ENCODE measurements at places on chromosomes 2 and 18. TPM values are rescaled to one million over a fixed set of nuclear protein-coding genes. Genes with fewer than 3 reads are reported as not detected.

DNA sequence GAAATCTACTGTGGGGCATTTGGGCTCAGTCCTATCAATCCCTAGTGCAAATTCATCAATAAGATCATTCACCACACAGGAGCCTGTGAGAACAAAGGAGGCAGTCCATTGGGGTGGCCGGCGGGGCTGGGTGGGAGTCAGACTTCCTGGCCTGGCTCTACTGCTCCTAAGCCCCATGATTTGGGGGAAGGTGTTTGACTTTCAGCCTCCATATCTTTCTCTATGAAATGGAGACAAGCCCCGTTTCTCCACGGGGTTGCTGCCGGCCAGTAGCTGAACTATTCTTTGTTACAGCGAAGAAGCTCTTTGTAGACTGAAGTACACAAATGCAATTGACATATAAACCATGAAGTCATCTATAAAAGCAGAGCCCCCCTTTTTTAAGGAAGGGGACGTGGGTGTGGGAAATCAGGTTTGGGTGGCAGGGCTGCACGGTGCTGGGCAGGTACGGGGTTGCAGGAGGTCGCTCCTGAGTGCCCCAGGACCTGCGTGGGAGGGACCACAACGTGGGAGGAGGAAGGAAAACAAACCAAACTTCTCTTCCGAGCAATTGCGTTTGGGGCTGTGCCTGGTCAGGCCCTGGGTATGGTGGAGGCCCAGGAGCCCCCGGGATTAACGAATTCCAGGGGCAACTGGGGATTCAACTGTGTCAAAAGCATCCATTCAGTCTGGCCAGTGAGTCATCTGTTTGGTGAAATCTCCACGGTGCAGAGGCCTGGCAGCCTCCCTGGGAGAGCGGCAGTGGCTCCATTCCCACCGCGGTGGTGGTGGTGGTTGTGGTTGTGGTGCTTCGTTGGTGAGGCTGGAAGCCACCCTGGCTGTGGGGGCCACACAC is 18.2 kb downstream of the FBLN7 start:
- H3K27ac ChIP-seq = no peak overlapping the region
- H3K36me3 ChIP-seq = no peaks in the 10 kb centered on the region
- H3K27me3 ChIP-seq = peaks cover 5% of the 10 kb centered on the region
- no peak for DNase-seq
- H3K4me3 ChIP-seq = no peak overlapping the region
- no peaks in the 10 kb centered on the region for H3K4me1 ChIP-seq

DNA sequence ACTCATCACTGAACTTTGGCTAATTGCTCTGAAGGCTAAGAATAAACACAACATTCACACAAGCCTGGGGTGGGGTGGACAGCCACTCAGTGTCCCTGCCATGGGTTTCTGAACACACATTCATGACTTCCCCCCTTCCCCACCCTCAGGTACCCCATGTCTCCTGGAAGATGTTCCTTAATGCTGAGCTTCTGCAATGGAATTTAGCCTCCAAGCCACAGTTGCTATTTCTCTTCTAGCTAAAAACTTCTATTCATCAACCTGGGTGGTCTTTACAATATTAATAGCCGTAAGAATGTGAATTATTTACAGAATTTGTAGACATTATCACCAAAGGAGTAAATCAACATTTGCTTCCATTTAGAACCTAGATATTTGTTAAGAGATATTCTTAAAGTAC is 175.1 kb downstream of the ACKR3 start:
- DNase-seq = no peak
- no peak overlapping the region for H3K27ac ChIP-seq
- no peak overlapping the region for H3K4me3 ChIP-seq
- no peaks in the 10 kb centered on the region for H3K36me3 ChIP-seq
- peaks cover 12% of the 10 kb centered on the region for H3K27me3 ChIP-seq

Gene MROH2A
- not detected for total RNA-seq

Gene FOXD4L1
- 0.20 TPM for total RNA-seq

Gene COL4A3
- total RNA-seq = not detected

- peak overlapping the region; percentile 98 for H3K27ac ChIP-seq
- DNase-seq = peak; percentile 67
- peaks cover 31% of the 10 kb centered on the region for H3K36me3 ChIP-seq
- H3K4me3 ChIP-seq = peak overlapping the region; percentile 93
- H3K27me3 ChIP-seq = no peaks in the 10 kb centered on the region
Observed at GRCh38 chr2:201118961-201119854, 3.2 kb downstream of the CFLAR start.

Gene FAM124B
- 7.6 TPM for total RNA-seq

DNA sequence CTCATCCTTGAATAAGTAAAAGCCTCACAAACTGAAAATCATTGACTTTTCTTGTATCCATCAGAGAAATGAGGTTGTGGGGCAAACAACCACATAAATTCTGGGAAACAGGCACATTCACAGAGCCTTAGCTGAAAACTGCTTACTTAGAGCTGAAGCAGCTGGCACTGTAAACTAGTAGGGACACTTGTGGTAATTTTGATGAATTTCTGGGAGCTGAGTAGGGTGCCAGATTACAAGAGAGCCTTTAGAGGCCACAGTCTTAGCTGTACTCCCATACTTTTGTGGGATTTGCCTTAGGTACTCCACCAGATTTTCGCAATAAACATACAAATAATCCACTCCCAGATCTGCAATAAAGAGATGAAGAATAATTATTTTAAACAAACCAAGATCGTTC is 315.2 kb downstream of the TMX3 start:
- H3K27me3 ChIP-seq = no peaks in the 10 kb centered on the region
- H3K27ac ChIP-seq = no peak overlapping the region
- no peak for DNase-seq
- no peaks in the 10 kb centered on the region for H3K4me1 ChIP-seq
- H3K36me3 ChIP-seq = no peaks in the 10 kb centered on the region
- no peak overlapping the region for H3K4me3 ChIP-seq

Gene GPR55
- 0.18 TPM for total RNA-seq

Gene IL36B
- total RNA-seq = not detected

DNA sequence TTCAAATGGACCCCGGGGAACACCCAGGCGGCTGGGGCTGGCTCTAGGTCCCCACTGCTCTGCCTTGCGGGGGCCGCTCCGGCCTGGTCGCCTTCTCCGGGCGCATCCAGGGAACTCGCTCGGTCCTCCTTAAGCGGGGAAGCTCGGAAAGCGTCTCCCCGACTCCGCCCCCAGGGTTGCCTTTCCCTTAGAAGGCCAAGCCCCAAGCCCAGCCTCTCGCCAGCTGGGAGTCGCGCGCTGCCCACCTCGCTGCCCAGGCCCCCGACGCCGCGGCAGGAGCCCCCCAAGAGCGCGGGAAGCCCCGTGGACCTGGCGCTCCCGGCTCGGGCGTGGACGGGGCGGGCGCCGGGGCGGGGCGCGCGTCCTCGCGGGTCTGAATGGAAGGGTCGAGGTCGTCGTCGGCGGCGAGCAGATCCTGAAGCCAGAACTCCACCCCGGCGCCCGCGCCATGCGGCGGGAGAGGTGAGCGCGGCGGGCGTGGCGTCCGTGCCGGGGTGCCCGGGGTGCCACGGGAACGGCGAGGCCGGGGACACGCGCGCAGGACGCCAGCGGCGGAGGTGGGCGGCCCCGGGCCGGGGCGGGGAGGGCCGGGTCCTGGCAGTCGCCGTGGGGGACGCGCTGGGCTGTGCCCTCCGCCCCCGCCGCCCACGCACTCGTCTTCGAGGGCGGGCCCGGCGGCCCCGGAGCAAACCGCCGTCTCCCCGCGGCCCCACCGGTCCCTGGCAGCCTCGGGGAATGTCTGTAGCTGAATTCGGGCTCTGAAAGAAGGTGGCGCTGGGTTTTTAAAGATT is at the start of gene BOK:
Gene BOK (plus strand): TSS at position 214 of the 791 bp plus-strand sequence. CDS start 739 bp downstream, outside the sequence.
- no peaks in the 10 kb centered on the region for H3K36me3 ChIP-seq
- no peaks in the 10 kb centered on the region for H3K4me1 ChIP-seq
- H3K27ac ChIP-seq = 0 out of 3 replicates have a peak within 1 kb of the TSS, but pooled peaks have one; percentile 30
- DNase-seq = peak; percentile 80

- no peak for DNase-seq
- H3K4me1 ChIP-seq = no peaks in the 10 kb centered on the region
- H3K27ac ChIP-seq = no peak overlapping the region
Observed at GRCh38 chr2:5695654-5696403, 3.6 kb downstream of the SOX11 start.

DNA sequence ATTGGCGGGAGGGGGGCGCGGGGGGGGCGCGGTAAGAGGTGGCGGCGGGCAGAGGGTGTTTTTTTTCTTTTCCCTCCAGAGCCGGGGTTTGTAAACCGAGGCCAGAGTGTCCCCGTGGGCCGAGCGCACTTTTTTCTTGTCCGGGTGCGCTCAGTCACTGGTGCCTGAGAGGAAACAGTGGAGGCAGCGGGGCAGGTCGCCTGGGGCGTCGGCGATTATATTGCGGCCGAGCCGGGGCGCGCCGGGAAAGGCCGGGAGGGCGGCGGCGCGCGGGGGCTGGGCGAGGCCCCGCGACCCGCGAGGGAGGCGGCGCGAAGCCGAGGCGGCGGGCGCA is 275 bp downstream of the HOXD8 start:
- no peak for DNase-seq
- H3K4me1 ChIP-seq = no peaks in the 10 kb centered on the region
- H3K27ac ChIP-seq = no peak overlapping the region
- no peaks in the 10 kb centered on the region for H3K36me3 ChIP-seq
- H3K4me3 ChIP-seq = peak overlapping the region; percentile 27
- H3K27me3 ChIP-seq = peaks cover 50% of the 10 kb centered on the region

DNA sequence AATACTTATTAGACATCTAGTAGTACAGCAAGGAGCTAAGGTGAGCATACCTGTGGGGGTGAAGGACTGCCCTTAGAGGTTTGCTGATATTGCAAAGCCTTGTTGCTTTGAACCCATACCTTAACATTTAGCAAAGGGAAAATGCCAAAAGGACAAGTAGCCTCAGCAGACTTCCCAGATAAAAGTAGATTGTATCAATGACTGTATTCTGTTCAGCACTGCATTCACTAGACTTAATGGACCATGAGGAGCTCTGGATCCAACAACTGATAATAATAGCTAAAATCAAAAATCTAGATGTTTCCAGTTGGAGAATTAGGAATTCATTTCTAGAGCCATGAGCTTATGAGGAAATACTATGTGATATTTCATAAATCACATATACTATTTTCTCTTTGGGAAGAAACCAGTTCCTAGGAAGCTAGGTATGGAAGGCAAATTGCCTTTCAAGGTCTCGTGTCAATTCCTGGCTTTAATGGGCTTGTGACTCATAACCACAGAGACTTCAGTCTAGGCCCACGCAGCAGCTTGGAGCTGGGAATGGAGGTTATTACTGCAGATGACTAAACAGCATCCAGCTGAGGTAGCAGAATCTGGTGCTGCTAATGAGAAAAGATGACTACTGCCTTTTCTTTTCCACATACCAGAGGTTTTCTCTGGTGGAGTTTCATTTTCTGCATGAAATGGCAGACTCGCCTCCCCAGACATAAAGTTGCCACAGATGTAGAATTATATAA is 191.2 kb upstream of the NABP1 start:
- no peak for DNase-seq
- H3K4me3 ChIP-seq = no peak overlapping the region
- H3K27ac ChIP-seq = no peak overlapping the region
- no peaks in the 10 kb centered on the region for H3K27me3 ChIP-seq

DNA sequence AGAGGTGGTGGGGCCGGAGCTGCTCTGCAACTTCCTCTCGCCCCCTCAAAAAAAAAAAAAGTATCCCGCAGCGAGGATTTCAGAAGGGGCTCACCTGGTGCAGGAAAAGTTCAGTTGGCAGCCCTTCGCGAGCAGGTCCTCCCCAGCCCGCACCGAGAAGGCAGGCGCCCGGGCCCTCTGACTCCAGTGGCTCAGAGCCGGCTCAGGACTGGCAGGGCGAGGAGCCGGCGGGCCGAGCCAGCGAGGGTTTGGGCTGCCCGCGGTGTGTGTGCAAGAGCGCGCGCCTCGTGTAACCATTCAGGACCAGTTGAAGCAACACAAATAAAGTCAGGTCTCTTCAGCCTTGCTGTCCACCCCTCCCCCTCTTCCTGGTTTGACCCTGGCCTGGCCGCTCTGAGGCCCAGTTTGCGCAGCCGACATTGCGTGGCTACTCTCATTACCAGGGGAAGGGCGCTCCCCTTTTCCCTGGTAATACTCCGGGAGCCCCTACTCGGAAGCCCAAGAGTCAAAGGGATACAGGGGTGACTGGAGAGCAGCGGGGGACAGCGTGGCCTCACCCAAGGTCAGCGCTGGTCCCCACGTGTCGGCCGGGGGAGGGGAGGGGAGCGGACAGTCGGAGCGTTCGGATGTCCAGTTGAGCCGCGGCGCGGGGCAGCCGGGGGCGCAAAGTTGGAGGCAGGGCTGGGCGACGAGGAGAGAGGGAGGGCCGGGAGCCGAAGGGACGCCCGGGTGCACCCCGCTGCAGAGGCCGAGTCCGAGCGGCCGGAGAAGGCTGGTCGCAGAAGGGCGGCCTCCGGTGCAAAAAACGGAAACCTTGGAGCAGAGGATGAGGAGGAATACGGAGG is 12.3 kb downstream of the EN1 start:
- H3K4me1 ChIP-seq = peaks cover 18% of the 10 kb centered on the region
- no peak overlapping the region for H3K4me3 ChIP-seq
- DNase-seq = no peak
- no peaks in the 10 kb centered on the region for H3K27me3 ChIP-seq
- H3K27ac ChIP-seq = no peak overlapping the region
- H3K36me3 ChIP-seq = no peaks in the 10 kb centered on the region

GRCh38 chr2:41894563-41895333 is 153.1 kb upstream of the PKDCC start:
- H3K36me3 ChIP-seq = no peaks in the 10 kb centered on the region
- no peak for DNase-seq
- H3K27me3 ChIP-seq = no peaks in the 10 kb centered on the region
- H3K4me3 ChIP-seq = no peak overlapping the region
- no peak overlapping the region for H3K27ac ChIP-seq
- H3K4me1 ChIP-seq = no peaks in the 10 kb centered on the region

GRCh38 chr2:1976728-1977416 is 232.6 kb upstream of the PXDN start:
- DNase-seq = no peak
- H3K36me3 ChIP-seq = no peaks in the 10 kb centered on the region
- no peaks in the 10 kb centered on the region for H3K4me1 ChIP-seq

Gene APCDD1
- total RNA-seq = not detected

GRCh38 chr2:27573452-27573851 is 9.4 kb upstream of the ZNF512 start:
- no peak for DNase-seq
- no peaks in the 10 kb centered on the region for H3K27me3 ChIP-seq
- H3K4me3 ChIP-seq = no peak overlapping the region
- no peak overlapping the region for H3K27ac ChIP-seq

Gene RSAD2
- total RNA-seq = 0.49 TPM

Gene ERBB4
- not detected for total RNA-seq

- DNase-seq = no peak
- no peak overlapping the region for H3K27ac ChIP-seq
- peaks cover 45% of the 10 kb centered on the region for H3K4me1 ChIP-seq
- no peaks in the 10 kb centered on the region for H3K27me3 ChIP-seq
Observed at GRCh38 chr2:85429213-85429923, 10.9 kb downstream of the SH2D6 start.
